Stimulated activated CD4-positive, alpha-beta T cell treated with anti-CD3 and anti-CD28 coated beads, Interleukin-1b, Interleukin-23, amount 100 ng/mL, for 1 hour (primary cell): ENCODE measurements at places on chromosomes 3 and 15.

- no peak for DNase-seq
Measured at GRCh38 chr3:155227141-155227540, 66.3 kb downstream of the STRIT1 start.

- DNase-seq: no peak
Measured at GRCh38 chr3:5016211-5017161, 37.2 kb downstream of the BHLHE40 start.

DNA sequence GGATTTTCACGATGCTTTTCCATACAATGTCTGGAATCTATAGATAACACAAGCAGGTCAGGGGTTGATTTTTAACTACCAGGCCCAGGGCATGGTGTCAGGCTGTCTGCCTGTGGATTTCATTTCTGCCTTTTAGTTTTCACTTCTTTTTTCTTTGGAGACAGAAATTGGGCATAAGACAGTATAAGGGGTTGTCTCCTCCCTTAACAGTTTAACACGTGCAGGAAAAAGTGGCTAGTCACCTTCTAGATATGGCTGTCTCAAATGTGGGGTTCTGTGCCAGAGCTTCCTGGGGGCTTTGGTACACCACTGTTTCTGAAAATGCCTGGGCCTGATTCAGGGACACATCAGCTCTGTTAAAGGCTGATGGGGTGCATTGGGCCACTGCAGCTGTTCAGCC, 7.4 kb upstream of the ZNF589 start:
- no peak for DNase-seq

DNA sequence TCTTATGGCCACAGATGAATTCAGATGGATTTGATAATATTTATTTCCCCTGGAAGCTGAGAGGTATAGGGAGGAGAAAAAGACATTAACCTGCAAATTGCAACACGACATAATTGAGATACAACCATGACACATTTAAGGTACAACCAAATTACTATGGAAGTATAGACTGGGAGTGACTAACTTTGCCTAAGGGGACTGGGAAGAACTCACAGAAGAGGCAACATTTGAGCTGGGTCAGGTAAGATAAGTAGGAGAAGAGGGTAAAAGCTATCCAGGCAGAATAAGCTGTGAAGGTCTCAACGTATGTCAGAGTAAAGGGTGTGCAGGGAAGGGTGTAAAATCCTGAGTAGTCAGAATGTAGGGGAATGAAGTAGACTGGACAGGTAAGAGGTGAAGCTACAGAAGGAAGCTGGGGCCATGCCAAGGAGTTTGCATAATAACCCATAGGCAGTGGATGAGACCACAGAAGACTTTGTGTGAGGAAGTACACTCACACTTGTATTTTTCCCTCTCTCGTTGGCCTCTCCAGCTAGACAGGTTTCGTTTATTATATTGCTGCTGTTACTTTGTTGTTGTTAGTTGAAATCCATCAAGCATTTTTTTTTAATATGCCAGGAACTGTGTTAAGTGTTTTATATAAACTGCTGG, 28.0 kb upstream of the PTX3 start:
- DNase-seq: no peak

DNA sequence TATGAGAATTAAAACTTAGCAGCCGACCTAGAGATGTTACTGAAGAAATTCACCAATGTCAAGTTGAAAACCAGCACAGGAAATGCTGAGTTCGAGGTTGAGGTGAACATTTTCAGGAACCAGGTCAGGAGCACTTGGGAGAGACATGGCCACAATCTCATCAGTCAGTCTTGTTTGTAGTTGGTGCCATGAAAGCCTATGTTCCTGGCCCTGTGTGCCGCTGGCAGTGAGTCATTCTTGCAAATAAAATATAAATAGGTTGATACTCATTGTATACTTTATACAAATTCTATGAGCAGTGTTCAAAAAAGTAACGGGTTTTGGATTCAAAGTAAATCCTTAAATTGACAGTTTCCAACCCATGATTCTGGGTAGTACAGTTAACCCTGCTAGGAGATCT, 1.5 kb upstream of the FSIP1 start:
- no peak for DNase-seq

- DNase-seq: no peak
Measured at GRCh38 chr3:52218454-52218853, 7.0 kb downstream of the TLR9 start.

DNA sequence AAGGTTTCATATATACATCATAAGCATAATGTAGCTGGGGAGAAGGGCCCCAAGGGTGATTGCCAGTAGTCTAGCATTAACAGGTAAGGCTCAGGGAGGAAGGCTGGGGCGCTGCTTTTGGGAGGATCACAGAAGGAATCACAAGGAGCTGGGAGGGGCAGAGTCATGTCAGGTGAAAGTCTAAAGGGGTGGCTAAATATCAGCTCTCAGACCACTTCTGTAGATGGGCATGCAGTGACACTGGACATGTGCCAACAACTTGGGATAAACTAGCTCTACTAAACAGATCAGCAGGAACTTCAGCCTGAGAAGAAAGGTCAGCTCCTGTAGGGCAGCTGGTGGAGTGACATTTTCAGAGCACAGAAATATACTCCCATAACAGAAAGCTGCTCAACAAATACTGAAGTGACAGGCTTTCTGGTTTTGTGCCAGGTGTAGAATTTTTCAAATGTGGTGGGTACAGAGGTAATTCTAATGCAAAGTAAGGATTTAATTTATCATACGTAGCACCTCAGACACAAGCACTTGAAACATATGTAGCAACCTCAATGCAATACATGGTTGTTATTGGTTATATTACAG, 79.4 kb downstream of the PEX5L start:
- no peak for DNase-seq

DNA sequence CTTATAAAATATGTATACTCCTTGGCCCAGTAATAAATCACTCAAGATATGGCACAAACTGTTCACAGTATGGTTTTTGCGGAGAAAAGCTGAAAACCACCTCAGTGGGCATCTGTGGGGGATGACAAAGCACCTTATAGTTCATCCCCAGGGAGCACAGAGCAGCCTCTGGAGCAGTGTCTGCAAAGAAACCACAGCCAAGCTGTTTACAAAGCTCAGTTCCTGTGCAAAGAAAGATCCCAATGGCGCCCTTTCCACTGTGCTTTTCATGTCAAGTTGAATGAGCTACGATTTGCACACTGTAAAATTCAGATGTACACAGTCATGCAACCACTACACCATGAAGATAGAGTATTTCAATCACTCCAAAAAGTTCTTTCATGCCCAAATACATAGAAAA, 2.5 kb upstream of the EFCC1 start:
- DNase-seq: no peak

GRCh38 chr15:92409006-92409405, 15.3 kb downstream of the ST8SIA2 start:
- DNase-seq: no peak

DNA sequence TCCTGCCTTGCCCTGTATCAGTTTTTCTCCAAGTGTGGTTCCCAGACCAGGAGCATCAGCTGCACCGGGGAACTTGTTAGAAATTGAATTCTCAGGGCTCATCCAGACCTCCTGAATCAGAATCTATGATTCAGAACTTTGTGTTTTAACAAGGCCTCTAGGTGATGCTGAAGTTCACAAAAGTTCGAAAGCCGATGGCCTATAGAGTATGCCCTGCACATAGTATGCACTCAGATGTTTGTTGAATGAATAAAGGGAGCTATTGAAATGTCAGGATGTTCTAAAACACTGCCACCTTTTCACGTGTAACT, 664 bp upstream of the LARP6 start:
- no peak for DNase-seq

DNA sequence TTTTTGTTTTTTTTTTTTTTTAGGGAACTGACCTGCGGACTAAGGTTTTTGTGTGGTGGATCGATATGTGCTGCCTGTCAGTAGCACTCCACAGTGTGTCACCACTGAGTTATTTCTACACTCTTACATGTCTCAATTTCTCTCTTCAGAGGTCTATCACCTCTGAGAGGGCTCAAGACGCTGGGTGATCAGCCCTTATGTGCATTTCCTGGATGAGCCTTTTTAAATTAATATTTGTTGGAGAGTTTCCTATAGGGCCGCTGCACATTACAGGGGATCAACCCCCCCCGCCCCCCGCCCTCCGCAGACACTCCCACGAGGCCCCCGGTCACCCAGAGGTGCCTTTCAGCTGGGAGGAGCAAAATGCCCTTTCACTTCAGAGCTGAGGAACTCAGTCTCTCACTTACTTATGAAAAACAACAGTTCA, 34.5 kb upstream of the AP4E1 start:
- no peak for DNase-seq

DNA sequence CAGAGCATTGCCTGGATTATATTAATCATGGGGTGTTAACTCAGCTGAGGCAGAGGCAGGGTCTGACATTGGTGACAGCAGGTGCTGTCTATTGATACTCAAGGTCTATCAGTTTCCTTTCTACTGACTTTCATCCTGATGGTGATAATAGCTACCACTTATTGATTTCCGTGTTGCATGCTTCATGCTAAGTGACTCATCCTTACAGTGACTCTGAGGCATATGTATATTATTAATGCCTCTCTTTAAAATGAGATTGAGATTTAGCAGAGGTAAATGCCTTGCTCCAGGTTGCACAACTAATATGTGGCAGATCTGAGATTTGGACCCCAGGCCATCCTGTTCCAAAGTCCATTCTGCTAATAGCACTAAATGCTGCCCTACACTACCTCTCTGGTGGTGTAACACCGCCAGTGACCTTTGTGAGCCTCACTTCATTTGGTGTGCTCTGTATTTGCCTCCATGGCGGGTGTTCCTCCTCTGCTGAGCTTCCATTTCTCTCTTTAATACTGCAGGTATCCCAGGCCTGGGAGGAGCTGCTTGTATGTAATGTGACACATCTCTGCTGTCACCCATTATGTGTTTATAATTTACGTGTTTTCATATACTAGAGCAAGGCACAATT, 50.4 kb downstream of the GPR171 start:
- DNase-seq: no peak

DNA sequence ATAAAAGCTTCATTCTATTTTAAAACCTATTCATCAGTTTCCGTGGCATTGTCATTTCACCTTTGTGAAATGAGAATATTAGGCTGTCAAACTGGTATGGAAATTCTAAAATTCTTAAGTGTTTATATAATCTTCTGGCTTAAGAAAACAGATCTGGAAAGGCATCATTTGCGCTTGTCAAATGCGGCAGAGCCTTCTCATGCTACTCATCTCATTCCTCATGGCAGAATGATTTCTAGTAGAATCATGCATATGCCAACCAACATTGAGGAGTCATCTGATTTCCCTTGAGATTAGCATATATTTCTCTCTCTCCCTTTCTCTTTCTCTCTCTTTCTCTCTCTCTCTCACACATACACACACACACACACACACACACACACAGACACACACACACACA, 48.8 kb downstream of the STRIT1 start:
- DNase-seq: no peak

DNA sequence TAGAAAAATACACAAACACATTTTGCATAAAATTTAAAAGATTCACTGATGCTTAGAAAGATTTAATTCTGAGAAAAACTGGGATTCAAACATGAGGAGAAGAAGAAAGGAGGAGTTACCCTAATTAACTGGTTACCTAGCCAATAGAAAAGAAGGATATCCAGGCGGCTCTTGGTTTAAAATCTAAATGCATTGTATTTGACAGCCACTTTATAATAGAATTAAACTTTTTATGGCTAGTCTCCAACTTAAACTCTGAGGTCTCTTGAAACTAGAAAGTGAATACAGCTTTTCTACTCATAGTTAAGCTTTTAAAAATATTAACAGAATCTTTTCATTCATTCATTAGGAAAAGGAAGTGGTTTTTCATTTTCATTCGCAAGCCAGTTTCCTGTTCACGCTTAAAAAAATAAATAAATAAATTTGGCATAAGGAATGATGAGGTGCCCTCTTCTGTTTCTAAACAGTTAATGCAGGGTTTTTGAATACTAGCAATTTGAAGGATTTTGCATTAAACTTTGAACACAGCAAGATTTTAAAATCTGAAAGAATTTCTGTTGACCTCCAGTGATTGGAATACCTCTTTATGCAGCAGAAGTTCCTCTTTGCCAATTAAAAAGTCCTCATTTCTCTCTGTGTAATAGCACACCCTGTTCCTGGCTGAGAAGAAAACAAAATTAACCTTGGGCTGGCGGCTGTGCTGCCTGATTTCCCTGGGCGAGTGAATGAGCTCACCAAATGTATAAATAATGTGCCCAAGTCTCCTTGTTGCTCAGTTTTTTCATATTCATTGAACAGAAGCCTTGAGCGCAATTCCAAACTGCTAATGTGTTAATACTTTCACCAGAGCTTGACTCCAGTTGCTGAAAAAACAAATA, 105.1 kb downstream of the ZMAT3 start:
- no peak for DNase-seq

GRCh38 chr3:150097588-150097890, 126.8 kb upstream of the PFN2 start:
- DNase-seq: no peak

DNA sequence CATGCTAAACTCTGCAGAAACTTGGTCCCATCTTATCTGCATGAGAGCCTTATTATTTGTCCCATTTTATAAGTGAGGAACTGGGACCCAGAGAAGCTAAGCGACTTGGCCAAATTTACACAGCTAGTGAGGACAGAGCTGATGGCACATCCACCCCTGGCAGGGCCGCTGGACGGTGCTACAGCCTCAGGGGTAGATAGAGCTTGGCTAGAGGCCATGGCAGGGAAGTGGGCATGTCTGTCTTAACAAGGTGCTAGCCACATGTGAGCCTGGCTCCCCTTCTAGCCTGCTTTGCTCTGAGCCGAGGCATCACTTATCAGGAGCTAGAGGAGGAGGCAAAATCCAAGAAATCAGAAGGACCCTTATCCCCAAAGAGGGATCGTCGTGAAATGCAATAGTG, 36.7 kb upstream of the SYNM start:
- no peak for DNase-seq

GRCh38 chr3:171329746-171330145, 130.5 kb downstream of the TNIK start:
- DNase-seq: no peak
